ENCODE measurements at places on chromosomes 2 and 18.

- DNase-seq, result no peak
Observed at GRCh38 chr2:67012165-67012564, 385.0 kb upstream of the ETAA1 start.

- no peak for DNase-seq
Observed at GRCh38 chr18:6199777-6200176, 214.9 kb downstream of the L3MBTL4 start.

GRCh38 chr2:135984199-135985017 is 1.0 kb downstream of the DARS1 start:
- DNase-seq, result no peak

GRCh38 chr2:102120701-102121159 is 21.8 kb upstream of the IL1R1 start:
- no peak for DNase-seq

DNA sequence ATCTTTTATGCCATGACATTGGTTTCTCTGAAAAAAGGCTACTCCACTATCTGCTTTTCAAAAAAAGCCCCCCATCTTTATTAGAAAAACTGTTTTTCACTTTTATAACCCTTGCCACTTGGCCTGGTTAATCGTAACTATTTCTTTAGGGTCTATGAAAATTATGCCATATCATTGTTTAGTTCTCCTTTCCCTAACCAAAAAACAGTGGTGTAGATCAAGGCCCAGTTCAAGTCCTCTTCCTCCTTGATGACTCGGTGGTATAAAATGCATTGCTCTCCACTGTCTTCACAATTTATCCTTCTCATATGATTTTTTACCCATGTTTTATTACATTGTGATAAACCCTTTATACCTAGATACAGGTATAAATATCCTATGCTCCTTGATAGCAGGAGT is 205.5 kb downstream of the ZNF521 start:
- no peak for DNase-seq

GRCh38 chr2:86229221-86229620 is 30.0 kb downstream of the MRPL35 start:
- no peak for DNase-seq

DNA sequence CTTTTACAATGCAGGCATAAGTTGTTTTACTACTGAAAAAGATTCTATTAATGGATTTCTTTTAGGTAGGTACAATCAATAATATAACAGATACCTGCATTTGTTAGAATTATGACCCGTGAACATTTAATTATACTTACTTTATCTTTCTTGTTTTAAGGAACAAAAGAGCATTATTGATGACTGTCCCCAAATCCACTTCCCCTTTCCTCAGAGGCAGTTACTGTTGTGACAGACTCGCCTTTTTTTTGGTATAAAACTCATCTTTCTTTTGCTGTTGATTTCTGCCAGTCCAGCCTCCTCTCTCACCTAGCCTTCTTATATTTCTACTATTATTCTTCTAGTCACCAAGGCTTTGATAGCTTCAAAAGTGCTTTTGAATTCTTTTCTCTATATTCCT is 12.1 kb downstream of the ACTR3 start:
- no peak for DNase-seq

DNA sequence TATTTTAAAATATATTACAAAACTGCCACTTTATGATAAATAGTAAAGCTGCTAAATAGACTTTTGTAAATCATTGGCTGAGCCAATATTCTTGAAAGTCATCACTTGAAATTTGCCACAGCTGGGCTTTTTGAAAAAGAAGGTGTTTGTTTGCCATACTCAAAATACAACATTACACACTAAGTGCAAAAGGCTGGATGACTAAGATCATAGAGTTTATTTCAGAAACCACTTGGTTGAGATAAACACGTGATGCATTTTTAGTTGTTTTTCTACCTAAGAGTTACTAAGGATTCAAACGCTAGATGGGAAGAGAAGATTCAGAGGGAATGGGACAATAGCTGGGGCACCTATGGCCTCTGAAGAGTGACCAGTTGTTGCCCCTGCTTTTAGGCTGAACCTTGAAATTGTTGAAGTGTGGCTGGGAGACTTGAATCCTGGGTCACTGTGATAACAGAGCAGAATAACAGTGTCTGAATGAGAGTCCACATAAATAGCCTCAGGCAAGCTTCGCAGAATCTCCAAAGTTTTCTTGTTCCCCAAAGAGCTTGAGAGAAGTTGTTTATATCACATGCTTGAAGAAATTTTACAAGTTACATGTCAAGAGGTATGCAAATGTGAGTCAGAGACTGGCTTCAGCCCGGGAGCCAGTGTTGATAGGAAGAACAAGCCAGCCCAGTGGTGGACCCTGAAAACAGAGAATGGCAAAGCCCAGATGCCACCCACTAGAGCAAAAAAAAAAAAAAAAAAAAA is 409.8 kb downstream of the GPD2 start:
- no peak for DNase-seq

DNA sequence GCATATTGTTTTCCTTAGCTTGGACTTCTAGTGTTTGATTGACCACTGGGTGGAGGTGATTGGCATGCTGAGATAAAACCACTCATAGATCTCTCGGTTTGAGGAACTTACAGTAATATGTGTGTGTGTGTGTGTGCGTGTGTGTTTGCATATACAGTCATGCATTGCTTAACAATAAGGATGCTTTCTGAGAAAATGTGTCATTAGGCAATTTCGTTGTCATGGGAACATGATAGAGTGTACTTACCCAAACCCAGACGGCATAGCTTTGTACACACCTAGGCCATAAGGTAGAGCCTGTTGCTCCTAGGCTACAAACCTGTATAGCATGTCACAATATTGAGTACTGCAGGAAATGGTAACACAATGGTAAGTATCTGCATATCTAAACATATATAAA is 167.3 kb downstream of the NYAP2 start:
- DNase-seq, result no peak

DNA sequence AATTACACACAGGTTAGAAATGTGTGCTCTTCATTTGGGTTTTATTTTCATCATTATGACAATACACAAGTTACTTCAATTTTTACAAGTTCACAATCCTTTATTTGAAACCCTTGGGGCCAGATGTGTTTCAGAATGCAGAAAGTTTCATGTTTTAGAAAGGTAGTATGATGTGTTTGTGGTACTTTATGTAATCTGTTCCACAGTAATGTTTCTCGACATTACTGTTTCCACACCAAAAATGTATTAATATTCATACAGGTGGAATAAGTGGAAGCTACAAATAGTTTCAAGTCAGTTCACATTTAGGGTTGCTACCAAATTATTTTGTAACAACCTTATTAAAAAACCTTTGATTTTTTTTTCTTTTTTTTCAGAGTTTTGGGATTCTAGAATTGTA is 10.4 kb downstream of the UBE2E3 start:
- no peak for DNase-seq

DNA sequence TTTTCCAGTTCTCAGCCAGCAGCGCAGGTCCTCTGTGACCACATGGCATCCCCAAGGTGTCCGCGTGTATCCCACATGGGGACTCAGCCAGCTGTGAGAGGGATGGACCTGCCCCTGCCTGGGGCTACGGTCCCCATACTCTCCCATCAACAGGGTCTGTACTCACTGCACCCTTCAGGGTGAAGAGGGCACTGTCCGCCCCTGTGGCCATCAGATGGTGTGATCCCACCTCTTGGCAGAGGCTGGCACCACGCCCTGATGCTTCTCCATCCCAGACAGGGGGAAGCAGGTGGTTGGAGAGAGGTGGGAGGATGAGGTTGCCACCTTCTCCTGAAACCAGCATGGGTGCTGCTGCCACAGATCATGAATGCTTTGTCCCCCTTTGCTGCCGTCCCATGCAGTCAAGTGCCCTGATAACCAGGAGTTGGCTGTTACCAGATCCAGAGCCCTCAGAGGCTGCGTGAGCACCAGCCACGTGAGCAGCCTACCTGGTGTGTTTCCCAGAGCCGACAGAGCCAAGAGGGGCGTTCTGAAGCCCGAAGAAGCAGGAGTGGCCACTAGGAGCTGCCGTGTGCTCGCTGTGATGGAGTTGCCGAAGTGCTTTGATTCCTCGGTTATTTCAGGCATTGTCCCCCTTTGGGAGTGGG is 93.9 kb downstream of the SH3RF3 start:
- DNase-seq, result no peak

GRCh38 chr2:197460649-197461048 is 7.3 kb downstream of the COQ10B start:
- no peak for DNase-seq

- DNase-seq, result no peak
Observed at GRCh38 chr2:237669628-237670392, 42.4 kb downstream of the LRRFIP1 start.

- no peak for DNase-seq
Observed at GRCh38 chr2:148167241-148167766, 146.4 kb downstream of the MBD5 start.

DNA sequence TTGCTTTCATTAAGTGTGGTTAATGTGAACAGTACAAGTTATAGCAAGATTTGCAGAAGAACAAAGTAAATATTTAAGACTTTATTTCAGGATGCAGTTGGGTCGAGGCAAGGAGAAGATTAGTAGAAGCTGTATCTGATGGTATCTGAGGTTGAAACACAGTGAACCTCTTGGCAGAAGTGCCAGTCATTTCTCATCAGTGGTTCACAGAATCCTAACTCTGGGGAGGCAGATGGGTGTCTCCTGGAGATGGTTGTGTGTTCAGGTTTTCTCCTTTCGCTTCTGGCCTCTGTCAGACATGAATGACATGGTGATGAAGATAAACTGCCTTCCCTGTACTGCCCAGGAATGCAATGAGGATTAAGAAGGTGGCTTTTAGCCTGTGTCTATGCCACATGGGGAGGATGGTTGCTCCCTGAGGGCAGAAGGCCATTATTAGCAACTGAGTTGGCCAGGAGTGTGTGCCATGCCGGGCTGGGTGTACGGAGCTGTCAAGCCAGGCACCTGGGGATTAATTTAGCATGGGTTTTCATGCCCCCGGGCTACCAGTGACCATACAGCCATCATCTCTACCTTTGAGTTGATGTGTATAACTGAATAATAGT is 28.0 kb downstream of the MGAT5 start:
- DNase-seq, result no peak

DNA sequence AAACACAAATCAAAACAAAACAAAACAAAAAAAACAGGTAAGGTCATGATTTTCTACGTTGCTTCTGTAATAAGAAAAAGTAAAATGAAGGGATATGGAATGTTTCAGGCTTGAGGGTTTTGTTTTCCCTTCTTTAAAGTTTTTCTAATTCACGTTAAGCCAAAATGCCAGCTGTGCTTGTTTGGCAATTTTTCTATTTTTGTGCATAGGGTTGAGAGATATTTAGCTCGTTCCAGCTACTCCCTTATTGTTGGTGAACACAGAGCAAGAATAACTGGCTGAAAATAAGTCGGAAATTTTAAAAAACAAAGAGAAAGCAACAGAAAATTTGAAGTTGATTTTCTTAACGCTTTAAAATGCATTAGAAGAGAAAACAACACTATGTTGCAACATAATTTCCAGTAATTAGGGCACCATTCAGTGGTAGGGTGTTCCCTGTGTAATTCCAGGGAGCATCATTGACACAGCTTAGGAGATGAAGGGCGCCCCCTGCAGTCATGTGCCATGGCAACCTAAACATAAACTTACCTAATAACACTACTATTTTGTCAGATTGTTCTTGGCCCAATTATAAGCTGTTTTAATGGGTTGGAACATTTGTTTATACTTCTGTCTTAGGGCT is 99.5 kb downstream of the DTNA start:
- DNase-seq, result no peak

GRCh38 chr2:70202236-70202806 is 11.5 kb upstream of the C2orf42 start:
- no peak for DNase-seq

- no peak for DNase-seq
Observed at GRCh38 chr2:152072011-152072410, 26.8 kb downstream of the CACNB4 start.

- DNase-seq, result no peak
Observed at GRCh38 chr2:66561645-66562303, 126.8 kb downstream of the MEIS1 start.

GRCh38 chr2:47239119-47239969 is 84.2 kb upstream of the STPG4 start:
- DNase-seq, result no peak

DNA sequence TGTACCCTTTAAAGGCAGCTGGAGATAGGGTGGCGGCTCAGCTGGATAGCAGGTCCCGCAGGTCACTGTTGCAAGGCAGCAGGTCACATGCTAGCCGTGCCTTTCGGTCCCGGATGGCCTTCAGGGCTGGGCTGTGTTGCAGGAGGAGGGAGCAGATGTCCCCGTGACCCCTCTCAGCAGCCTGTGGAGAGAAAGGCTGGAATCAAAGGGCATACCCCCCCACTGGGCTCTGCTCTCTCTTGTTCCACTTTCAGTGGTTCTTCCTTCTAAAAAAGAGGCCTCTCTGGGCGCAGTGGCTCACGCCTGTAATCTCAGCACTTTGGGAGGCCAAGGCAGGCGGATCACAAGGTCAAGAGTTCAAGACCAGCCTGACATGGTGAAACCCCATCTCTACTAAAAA is 4.4 kb upstream of the ANKRD23 start:
- DNase-seq, result no peak
